Activated CD4-positive, alpha-beta T cell treated with anti-CD3 and anti-CD28 coated beads for 36 hours (primary cell): ENCODE measurements at places on chromosomes 6 and 20. TPM values are rescaled to one million over a fixed set of nuclear protein-coding genes. Genes with fewer than 3 reads are reported as not detected.

The ENPP4 gene
- total RNA-seq, result 6.0 TPM

The OOEP gene
- 0.86 TPM for total RNA-seq

The RAD21L1 gene
- total RNA-seq, result 0.32 TPM

The VWA7 gene
- 1.5 TPM for total RNA-seq

The RPS21 gene
- 2,439 TPM for total RNA-seq

The E2F1 gene
- 45.9 TPM for total RNA-seq

The CGA gene
- total RNA-seq, result not detected

The CYP21A2 gene
- total RNA-seq, result 0.47 TPM

The WDR46 gene
- 63.5 TPM for total RNA-seq

The FUT9 gene
- not detected for total RNA-seq

- DNase-seq, result peak; percentile 82
Measured at GRCh38 chr20:59149678-59150504, 13.7 kb upstream of the ZNF831 start.

DNA sequence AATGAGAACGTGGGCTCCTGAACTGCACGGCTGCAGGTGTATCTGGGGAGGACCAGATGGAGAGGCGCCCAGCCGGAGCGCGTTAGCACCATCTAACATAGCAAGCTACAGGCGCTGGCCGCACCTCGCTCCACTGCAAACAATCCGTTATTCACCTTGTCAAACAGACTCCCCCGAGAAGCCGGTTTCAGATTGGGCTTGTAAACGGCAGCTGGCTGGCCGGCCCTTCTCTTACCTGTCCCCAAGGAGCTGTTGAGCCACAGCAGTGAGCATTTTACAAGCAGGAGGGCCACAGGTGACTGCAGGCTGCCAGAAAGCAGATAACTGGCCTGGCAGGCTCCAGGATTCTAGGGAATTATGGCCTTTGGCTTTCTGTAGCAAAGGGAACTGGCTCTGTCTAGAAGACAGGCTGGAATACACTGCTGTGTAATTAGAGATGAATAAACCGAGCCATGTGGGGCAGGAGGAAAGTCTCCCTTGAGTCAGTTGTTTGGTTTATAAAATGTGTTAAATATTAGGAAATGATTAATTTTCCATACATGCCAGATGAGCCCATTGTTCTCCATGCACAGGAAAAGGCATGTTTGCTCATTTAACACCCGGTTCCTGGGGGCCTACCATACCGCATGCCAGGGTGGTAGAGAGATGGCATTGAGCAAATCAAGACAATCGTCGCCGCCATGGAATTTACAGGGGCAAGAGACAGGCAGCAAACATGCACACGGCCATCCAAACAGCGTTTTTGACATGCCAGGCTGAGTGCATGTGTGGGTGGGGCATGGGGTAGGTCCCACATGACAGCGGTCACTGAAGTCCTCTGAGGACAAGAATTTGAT is 159.3 kb downstream of the NFATC2 start:
- DNase-seq, result no peak

DNA sequence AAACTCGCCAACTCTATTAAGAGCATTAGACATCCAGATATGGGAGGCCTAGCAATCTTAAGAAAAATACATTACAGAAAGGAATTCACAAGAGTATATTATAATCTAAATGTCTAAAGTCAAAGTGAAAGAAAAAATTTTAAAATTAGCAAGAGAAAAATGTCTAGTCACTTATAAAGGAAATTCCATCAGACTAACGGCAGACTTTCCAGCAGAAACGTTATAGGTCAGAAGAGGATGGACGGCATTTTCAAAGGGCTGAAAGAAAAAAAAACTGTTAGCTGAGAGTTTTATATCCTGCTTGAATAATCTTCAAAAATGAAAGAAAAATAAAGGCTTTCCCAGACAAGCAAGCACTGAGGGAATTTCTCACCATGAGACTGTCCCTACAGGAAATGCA is 269.0 kb downstream of the HDGFL1 start:
- DNase-seq, result no peak

- no peak for DNase-seq
Measured at GRCh38 chr6:154661768-154662167, 71.4 kb upstream of the SCAF8 start.

DNA sequence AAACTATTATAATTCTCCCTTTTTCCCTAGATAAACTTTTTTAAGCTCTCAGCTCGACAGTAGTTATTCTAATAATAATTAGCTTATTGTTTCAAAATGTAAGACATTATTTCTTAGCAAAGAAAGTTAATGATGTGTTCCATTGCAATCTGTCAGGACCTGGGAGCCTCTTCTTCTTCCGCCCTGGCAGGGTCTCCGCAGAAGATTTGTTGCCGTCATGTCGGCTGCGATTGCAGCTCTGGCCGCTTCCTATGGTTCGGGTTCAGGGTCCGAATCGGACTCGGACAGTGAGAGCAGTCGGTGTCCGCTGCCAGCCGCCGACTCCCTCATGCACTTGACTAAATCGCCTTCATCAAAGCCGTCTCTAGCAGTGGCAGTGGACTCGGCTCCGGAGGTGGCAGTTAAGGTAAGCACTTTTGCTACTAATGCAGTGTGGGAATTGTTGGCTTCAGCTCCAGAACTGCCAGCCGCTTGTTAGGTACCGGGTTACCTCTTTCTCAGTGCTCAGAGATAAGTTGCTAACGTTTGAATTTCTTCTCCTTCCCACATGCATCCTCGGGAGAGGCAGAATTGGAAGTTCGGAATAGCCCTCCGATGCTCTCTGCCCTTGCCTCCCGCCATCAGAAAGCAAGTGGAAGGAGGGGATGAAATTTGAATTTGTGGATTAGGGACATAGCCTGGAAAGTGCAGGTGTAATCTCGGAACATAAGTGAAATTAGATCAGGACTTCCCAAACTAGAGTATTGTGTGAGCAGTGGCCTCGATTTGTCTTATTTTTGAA is at the start of gene CDC40:
CDC40 (plus strand) TSS at position 200 of the 781 bp plus-strand sequence; CDS start at position 218, 18 bp downstream.
- peak; percentile 72 for DNase-seq

DNA sequence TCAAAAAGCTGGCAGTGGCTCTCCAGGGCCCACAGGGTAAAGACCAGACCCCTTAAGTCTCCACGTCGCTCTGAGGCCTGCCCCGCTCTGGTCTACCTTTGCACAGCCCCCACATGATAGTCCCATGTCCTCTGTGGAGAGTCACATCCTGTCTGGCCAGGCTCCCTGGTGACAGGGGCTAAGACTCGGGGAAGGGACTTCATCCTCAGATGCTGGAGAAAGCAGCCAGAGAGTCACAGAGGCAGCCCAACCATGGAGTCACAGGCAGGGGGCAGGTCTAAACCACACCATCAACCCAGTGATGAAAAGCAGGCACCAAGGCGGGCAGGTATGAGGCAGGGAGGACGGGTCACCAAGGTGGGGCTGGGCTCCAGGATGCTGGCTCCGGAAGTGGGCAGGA is 62.2 kb downstream of the SLC22A23 start:
- no peak for DNase-seq

GRCh38 chr6:135869857-135870256 is 18.4 kb downstream of the PDE7B start:
- DNase-seq, result peak; percentile 41

DNA sequence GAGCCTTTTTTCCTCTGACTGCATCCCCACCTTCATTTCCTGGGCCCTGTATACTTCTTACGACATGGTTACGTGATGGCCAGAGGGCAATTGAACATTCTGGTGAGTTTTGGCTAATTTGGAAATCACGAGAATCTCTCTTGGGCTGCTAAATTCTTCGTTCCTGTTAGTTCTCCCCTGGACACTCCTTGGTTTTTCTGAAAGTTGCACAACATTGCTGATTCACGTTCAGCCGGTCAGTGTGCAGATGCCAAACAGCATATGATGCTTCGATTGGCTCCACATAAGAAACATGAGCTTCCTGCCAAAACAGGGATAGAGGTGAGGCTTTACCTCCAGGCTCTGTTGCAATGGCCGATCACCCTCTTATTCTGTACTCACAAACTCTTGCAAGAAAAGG is 119.4 kb upstream of the LY86 start:
- no peak for DNase-seq

GRCh38 chr6:77092971-77093370 is 370.3 kb downstream of the HTR1B start:
- DNase-seq, result no peak

DNA sequence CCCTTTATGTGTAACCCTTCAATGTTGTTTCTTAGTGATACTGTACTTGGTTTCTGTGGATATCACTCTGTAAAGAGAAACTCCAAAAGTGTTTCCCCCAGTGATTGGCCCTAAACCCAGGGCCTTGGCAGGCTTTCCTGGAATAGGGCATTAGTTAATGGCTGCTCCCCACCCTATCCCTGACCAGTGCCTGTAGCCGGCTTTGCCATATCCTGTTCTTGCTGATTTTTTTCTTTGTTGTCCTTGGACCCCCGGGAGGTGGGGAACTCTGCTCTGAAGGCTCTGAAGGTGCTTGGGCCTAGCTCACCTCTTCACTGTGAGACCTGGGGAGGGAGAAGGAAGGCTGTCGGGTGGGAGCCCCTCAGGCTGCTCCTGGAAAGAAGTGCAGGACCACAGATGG is 120.1 kb downstream of the TCP11 start:
- no peak for DNase-seq

- no peak for DNase-seq
Measured at GRCh38 chr6:158754738-158755137, 64.4 kb downstream of the EZR start.

- peak; percentile 66 for DNase-seq
Measured at GRCh38 chr6:38876475-38876874, 161.4 kb downstream of the DNAH8 start.

DNA sequence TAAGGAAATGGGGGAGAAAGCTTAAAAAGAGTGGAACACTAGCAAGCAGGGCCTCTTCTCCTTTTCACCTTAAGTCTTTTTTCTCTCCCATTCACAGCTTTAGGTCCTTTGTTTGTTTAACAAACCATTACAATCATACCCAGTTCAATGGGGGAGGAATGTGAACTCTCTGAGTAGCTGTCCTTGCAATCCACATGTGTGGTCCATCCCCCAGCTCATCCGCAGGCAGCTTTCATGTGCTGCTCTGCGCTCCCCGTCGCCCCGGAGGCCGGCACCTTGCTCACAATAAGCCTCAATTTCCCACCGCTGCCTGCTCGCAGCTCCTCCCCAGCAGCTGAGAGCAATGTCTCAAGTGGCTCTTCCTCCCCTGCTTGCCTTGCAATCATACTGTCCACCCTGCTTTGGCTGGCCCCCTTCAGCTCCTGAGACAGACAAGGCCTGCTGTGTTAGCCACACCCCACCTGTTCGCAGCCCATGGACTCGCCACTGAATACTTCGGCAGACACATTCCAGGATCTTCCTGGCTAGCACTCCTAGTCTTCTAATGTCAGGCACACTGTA is 49.1 kb downstream of the PLAGL1 start:
- DNase-seq, result no peak

- peak; percentile 73 for DNase-seq
Measured at GRCh38 chr6:136753624-136754023, 38.7 kb downstream of the MAP3K5 start.

GRCh38 chr6:113362301-113363047 is 494.7 kb upstream of the MARCKS start:
- DNase-seq, result no peak

DNA sequence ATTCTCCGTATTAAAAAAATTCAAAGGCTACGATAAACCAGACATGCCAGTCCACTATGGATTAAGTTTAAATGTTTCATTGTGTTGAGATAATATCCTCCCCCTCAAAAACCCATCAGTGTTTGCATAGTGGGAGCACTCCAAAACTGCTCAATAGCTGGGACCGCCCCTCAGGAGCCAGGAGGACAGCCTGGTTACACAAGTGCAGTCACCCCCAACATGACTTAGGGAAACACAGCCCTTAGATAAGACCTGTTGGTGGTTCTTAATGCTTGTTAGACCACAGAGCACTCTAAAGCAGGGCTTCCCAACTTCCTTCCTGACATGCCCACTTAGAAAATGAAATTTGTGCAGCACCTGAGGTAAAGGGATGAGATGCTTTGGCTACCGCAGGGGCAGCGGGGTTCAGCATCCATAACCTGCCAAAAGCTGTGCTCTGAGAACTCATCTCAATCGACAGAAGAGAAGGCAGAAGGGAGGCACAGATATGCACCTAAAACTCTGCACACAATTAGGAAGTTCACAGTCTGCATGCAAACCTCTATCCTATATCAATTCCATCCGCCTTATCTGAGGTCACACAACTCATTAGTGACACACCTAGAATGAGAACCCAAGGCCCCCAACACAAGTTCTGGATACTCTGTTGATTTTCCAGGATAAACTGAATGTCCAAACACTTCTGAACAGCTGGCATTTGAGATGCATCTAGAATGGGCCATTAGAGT is 74.3 kb downstream of the RALGAPA2 start:
- no peak for DNase-seq

DNA sequence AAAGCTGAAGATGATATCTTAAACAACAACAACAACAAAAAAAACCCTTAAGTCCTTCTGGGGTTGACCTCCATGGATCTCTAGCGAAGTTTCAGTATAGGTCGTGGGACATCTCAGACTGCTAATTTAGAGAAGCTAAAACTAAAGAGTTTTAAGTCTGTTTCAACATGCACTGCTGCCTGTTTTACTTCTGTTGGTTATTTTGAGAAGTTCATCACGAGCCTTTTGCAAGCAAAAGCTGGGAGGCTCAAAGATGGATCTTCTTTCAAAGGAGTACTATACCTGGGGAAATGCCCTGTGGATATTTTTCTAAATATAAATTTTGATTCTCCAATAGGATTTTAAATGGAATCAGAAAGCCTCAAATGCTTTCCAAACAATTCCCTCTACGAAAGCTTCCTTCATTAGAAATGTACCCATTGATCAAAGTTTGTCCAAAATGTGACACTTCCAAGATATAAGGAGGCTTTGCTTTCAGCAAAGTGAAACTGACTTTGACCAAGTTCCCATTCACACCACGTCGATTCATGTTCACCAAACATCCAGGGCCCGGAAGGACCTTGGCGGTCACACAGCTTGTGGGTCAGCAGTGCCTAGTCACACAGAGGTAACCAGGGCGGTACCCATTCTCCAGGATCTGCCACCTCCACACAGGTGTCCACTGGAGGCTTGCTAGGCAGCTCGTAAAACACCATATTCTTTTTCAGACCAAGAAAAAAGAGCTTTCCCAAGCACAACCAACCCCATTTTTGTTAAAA is 94.7 kb upstream of the QKI start:
- no peak for DNase-seq

- no peak for DNase-seq
Measured at GRCh38 chr6:158769771-158770432, 49.3 kb downstream of the EZR start.

DNA sequence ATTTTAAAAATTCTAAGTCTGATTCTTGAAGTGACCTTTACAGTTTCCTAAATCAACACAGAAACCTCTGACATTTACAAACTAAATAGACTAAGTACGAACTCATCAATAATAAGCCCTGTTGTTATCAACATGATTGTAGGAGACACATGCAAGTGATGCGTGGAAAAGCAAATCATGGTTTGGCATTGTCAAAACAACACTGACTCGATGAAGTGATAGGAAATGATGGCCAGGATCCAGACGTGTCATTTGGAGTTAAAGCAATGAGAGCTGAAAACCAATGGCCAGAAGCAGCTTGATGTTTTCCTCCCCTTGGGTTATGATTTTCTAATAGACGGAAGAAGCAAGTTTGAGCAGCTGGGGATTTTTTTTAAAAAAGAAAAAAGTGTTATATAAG is 117.4 kb upstream of the FAM184A start:
- DNase-seq, result no peak
